ENCODE measurements at places on chromosomes 16 and 17.

- peak; percentile 85 for DNase-seq
Observed at GRCh38 chr16:86991679-86992078, 325.5 kb downstream of the C16orf95 start.

DNA sequence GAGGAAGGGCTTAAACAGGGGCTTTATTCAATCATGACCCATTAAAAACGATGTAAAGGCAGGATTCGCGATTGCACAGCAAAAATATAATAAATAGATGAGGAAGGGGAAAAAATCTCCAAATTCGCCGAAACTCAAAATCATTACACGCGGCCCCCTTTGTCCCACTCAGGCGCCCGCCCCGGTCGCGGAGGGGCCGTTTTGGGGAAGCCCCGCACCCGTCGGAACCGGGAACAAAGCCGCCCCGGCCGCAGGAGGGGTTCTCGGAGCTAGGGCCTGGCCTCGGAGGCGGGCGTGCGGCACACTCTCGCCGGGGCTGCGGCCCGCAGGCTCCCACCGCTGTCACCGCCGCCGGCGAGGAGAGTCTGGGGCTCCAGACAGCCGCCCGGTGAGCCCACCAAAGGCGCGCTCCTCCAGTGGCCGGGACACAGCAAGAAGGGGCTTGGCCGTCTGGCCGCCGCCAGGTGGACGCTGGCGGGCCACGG is 521 bp downstream of the C16orf87 start:
- DNase-seq = no peak

DNA sequence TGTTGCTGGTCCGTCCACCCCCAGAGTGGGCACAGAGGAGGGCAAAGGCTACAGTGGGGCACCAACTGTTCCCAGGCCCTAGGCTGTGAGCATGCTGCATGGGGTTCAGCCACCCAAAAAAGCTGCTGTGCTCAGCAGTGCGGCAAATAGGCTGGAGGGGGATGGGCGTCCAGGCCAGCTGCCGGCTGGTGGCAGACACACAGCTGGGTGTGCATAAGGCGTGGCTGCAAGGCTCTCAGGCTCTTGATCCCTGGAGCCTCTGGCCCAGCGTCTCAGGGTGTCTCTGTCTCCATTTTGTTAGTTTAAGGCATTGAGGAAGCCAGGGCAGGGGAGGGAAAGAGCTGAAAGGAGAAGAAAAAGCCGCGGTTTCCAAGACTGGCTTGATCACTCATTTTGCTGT is 8.8 kb downstream of the RPL19 start:
- no peak for DNase-seq

DNA sequence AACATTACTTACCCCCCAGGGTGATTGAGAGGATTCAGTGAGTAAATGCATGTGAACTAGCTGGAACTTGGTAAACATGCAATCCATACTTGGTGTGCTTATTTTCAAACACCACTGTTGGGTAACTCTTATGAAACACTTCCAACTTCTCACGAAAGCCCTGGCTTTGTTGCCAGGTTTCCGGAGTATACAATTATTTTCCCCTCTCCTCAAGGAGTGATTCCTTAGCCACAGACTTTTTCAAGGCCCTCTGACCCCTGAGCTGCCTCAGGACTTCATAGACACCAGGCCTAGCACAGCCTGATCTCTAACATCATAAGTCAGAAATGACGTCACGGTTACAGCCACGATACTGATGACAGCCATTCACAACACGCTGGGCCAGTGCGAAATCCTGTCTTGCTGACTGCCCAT is 27.6 kb downstream of the HSD17B2 start:
- DNase-seq = no peak

DNA sequence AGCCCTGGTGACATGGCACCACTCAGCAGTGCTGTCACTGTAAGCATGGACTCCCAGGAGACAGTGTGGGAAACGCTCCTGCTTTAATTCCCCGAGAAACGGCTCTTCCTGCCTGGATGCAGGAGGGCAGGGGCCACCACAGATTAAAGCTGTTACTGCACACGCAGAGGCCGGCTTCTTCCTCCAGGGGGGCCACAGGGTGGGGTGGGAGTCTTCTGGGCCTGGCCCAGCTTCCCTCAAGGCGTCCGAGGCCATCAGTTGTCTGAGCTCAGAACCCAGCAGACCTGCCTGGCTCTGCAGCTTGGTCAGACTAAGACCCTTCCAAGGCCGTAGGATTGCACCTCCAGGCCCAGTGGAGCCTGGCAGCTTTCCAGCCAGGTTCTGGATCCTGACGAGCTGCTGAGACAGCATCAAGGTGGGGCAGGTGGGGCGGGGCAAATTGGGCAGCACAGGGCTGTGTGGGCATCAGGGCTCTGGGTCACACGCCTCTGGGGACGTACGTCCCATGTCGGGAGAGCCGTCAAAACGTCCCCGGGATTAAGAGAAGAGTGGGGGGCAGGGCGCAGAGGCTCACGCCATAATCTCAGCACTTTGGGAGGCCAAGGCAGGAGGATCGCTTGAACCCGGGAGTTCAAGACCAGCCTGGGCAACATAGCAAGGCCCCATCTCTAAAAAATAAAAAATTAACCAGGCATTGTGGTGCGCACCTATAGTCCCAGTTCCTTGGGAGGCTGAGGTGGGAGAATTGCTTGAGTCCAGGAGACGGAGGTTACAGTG is 5.0 kb upstream of the CAPN15 start:
- DNase-seq = no peak

DNA sequence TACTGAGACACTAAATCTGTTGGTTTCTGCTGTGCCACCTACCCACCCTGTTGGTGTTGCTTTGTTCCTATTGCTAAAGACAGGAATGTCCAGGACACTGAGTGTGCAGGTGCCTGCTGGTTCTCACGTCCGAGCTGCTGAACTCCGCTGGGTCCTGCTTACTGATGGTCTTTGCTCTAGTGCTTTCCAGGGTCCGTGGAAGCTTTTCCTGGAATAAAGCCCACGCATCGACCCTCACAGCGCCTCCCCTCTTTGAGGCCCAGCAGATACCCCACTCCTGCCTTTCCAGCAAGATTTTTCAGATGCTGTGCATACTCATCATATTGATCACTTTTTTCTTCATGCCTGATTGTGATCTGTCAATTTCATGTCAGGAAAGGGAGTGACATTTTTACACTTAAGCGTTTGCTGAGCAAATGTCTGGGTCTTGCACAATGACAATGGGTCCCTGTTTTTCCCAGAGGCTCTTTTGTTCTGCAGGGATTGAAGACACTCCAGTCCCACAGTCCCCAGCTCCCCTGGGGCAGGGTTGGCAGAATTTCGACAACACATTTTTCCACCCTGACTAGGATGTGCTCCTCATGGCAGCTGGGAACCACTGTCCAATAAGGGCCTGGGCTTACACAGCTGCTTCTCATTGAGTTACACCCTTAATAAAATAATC is 14.6 kb downstream of the STH start:
- no peak for DNase-seq

GRCh38 chr17:45316434-45317110 is at the start of gene MAP3K14:
Gene MAP3K14 (minus strand): TSS chr17:45317020. CDS start chr17:45290745, 26,275 bp downstream.
- DNase-seq = no peak

GRCh38 chr16:84378567-84378966 is 10.2 kb downstream of the ATP2C2 start:
- DNase-seq = no peak

- no peak for DNase-seq
Observed at GRCh38 chr16:57282510-57283213, 1.8 kb downstream of the PLLP start.

DNA sequence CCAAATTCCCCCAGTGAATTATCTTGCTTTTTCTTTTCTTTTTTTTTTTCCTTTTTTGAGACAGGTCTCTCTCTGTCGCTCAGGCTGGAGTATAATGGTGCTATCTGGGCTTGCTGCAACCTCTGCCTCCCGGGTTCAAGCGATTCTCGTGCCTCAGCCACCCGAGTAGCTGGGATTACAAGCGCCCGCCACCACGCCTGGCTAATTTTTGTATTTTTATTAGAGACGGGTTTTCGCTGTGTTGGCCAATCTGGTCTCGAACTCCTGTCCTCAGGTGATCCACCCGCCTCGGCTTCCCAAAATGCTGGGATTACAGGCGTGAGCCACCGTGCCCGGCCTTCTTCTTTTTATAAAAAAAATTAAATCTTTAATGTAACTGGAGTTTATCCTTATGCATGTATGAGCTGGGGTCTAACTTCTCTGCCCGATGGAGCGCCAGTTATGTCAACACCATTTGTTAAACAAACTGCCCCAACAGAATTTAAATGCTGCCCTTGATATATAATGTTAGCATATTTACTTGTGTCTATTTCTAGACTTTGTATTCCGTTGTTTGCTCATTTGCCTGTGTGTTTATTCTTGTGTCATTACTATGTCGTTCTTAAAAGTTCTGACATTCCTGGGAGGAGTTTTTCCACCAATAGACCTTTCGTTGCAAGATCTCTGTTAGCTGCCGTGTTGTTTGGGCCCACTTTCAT is 535 bp upstream of the AURKB start:
- DNase-seq = no peak

GRCh38 chr16:57576429-57576870 is 34.0 kb downstream of the ADGRG5 start:
- peak; percentile 56 for DNase-seq

DNA sequence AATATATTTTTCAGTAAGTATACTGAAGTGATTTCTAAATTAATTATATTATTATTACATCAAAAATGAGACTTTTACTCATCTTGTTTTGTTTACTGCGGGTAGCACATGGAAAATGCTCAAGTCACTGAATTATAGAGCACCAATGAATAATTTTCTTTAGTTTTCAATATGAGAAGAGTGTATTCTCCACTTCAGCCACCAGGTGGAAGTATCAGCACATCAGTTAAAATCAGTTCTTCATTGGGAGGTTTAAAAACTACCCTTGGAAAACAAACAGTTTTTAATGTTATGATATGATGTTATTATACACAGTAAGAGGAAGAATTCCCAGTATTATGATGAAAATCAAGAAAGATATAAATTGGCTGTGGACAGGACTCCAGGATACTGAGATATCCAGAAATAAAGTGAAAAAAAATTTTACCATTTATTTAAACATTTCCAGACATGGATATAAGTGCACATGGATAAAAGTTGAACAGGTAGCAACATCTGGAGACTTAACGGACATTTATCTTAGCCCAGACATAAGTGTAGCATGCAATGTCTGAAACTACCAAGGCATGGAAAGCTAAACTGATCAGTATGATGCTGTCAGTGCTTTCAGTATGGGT is 467.3 kb downstream of the KCNJ2 start:
- peak; percentile 31 for DNase-seq

- peak; percentile 55 for DNase-seq
Observed at GRCh38 chr17:5592382-5592781, 8.1 kb upstream of the NLRP1 start.

DNA sequence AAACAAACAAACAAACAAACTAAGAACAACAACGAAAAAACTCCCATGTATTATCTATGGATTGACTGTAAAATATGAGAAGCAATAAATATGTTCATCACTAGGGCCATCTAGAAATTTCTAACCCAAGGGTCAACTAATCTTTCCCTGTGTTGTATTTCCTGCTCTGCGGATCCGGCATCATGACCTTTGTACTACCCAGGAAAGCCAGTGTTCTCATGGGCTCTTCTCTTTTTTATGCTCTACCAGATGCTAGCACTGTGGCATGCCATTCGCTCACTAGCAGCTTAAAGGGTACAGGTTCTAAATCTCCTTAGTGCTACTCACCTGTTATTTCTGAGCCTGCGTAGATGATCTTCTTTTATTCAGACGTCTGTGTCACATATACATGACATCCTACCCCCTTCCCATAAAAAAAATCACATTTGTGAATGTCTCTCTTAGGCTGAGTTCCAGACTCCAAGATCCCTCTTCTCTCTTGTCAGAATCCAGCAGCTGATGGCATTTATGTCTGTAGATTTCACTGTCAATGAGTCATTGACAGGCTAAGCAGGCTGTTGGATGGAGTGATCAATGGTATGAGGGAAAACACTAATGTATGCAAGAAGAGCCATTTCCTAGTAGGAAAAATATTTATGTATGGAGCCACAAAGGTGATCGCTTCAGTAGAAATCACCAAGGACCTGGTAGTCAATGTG is 100.0 kb downstream of the WWOX start:
- no peak for DNase-seq

DNA sequence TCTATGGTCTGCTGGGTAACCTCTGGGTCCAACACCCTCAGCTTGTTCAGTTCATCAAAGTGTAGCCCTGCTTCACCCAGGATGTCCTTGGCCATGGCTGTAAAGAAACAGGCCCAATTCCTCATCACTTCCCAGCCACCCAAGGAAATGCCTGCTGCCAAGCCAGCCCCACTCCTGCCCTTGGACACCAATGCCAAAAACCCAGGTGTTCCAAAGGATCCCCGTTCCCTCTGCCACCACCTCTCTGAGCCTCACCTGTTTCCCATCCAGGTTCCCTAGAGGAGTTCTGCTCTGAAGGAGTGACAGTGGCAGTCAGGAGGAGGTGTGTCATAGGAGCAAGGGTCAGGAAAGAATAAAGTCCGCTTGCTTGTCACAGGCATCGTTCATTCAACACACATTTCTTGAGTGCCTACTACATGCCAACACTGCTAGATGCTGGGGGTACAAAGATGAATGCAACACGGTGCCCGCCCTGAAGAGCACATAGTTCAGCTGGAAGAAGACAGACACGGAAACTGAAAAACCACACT is 3.3 kb downstream of the IFT20 start:
- no peak for DNase-seq

DNA sequence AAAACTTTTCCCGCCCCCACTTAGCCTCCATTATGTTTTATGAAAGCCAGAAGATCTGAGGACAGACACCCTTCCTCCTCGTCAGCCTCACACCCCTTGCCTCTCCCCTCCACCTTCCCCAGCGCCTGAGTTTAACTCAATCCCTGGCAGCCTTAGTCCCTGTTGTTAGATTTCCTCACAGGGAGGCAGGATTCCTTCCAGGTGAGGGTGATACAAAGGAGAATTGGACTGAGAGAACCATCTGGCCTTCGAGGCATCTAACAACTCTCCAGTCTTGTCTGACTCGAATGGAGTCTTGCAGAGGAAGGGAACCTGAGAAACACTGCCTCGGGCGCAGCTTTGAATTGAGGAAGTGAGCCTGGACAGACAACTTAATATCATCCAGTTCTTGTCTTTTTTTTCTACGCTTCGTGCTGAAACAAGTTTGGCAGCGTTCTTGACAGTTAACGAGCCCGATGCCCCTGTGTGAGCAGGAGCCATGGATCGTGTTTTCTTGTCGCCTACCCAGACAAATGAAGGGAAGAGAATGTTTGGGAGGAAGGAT is 1.3 kb upstream of the ZNF768 start:
- DNase-seq = no peak

GRCh38 chr16:84686707-84687298 is 13.0 kb upstream of the USP10 start:
- DNase-seq = no peak

Data from A172 (cell line).